CD4-positive, alpha-beta T cell treated with Interleukin-6 at 100 ng/mL for 8 hours (primary cell): ENCODE measurements at places on chromosomes 16 and 17.

DNA sequence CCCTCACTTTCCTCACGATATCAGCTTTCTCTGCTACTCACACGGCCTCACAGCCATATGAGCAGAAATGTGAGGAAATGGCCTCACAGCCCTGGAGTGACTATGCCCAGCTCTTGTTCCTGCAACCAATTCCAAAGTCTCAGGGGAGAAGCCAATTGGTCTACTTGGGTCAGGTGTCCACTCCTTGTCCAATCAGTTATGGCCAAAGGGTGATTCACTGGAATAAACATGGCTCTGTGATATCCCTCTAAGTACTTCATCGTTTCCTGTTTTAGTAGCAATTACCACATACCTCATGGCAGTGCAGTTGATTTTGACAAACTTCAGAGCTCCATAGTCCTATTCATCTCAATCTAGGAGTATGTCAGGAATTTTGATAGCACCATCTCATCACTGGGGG lies 195.4 kb downstream of the KATNIP start:
- no peak for DNase-seq

- DNase-seq: no peak
These were observed 90.5 kb downstream of the AATF start for GRCh38 chr17:37039269-37039668.

GRCh38 chr16:74033441-74033995 lies 263.1 kb upstream of the PSMD7 start:
- DNase-seq: no peak

GRCh38 chr17:82172486-82173160 lies 40.0 kb downstream of the CCDC57 start:
- no peak for DNase-seq
